LoVo (cell line): ENCODE measurements at places on chromosomes 6 and 20.

DNA sequence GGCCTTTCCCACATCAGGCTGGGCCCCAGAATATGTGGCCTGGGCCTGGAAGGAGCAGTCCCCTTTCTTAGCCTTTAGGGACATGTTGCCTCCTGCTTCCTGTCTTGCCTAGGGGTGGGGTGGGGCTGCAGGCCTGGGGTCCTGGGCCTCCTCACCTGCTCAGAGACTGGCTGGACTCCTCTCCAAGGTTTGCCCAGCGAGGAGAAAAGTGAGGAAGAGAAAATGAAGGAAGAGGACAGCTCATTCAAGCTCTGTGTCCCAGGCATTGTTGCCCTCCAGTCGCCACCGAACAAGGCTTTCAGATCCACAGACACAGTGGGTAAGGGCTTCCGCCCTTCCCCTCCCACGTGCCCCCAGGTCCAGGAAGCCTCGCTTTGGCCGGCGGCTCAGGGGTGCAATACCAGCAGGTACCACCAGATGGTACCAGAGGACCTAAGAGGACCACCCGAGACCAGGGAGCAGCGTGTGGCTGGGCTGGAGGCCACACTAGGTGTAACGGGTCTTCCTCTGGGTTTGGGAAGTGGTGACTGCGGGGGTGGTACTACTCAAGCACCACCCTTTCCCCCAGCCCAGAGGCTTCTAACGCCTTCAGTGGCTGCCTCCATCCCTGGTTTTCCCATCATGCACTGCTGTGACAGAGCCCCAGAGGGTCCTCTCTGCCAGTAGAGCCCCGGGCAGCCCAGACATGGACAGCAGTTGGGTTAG lies 5.5 kb upstream of the BAK1 start:
- peak; percentile 69 for DNase-seq

DNA sequence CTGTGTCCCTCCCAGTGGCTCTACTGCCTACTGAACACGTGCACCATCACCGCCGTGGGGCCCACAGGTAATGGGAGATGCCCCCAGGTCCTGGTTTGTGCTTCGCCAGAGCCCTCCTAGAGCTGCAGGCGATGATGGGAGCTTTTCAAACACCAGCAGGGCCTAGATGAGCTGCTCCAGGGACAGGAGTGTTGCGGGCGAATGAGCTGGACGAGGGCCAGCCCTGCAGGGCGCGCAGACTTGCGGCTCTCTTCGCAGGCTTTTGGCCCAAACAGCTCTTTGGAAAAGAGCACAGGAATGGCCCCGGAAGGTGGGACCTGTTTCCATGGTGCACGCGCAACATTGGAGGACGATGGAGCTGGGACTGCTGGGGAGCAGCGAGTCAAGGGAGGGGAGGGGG lies 409.3 kb upstream of the SULF2 start:
- DNase-seq = no peak

GRCh38 chr6:117425431-117426153 lies at the start of gene ROS1:
ROS1 (minus strand) TSS chr6:117425942; CDS start chr6:117425656, 286 bp downstream.
- DNase-seq = no peak

DNA sequence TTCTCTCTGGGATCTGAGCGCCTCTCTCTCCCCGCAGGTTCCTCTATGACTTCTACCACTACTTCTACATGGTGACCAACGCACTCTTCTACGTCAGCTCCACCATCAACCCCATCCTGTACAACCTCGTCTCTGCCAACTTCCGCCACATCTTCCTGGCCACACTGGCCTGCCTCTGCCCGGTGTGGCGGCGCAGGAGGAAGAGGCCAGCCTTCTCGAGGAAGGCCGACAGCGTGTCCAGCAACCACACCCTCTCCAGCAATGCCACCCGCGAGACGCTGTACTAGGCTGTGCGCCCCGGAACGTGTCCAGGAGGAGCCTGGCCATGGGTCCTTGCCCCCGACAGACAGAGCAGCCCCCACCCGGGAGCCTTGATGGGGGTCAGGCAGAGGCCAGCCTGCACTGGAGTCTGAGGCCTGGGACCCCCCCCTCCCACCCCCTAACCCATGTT lies 36.3 kb upstream of the MRGBP start:
- DNase-seq = no peak

- no peak for DNase-seq
Observed at GRCh38 chr6:21340573-21340972, 253.0 kb upstream of the SOX4 start.

- no peak for DNase-seq
Observed at GRCh38 chr20:23037017-23037481, 1.9 kb downstream of the SSTR4 start.

GRCh38 chr6:161536224-161536630 lies 262.4 kb upstream of the AGPAT4 start:
- DNase-seq = no peak

- DNase-seq = no peak
Observed at GRCh38 chr20:49559411-49560081, 8.4 kb downstream of the PTGIS start.

GRCh38 chr6:53043581-53043980 lies 21.6 kb upstream of the FBXO9 start:
- no peak for DNase-seq

- no peak for DNase-seq
Observed at GRCh38 chr6:23181356-23182110, 612.2 kb downstream of the HDGFL1 start.

GRCh38 chr6:12348530-12349511 lies 58.7 kb downstream of the EDN1 start:
- peak; percentile 92 for DNase-seq

GRCh38 chr20:63627751-63628245 lies 897 bp upstream of the GMEB2 start:
- DNase-seq = no peak

- DNase-seq = no peak
Observed at GRCh38 chr20:8375898-8376297, 243.8 kb downstream of the PLCB1 start.

DNA sequence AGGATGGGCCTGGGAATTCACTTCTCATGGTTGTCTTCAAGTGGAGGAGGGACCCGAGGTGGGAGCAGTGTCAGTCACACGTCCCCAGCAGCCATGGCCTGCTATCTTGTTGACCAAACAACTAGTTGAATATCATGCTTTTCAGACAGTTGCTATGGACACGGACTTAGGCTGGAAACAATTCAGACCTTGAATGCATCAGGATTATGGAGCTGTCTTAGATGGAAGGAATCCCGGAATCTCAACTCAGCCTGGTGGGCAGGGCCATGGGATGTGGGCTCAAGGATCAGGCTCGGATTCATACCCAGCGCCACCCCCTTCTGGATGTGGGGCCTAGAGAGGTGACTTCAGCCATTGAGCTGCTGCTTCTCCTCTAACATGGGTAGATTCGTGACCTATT lies 112.6 kb downstream of the DLGAP4 start:
- no peak for DNase-seq

DNA sequence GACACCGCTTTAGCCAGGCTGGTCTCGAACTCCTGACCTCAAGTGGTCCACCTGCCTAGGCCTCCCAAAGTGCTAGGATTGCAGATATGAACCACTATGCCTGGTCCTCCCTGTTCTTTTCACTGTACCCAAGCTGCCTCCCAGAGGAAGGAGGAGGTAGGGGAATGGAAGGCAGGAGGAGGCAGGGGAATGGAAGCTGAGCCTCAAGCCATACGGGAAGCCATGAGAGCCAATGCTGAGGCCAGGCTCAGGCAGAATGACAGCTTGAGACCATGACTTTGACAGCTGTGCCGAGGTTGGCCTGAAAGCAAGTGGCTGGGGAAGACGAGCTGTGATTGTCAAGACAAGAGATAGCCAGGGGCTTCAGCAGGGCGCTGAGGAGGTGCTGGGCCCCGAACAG lies 13.6 kb upstream of the ZNF335 start:
- DNase-seq = no peak

GRCh38 chr6:32073101-32073500 lies 34.9 kb downstream of the CYP21A2 start:
- DNase-seq = no peak

DNA sequence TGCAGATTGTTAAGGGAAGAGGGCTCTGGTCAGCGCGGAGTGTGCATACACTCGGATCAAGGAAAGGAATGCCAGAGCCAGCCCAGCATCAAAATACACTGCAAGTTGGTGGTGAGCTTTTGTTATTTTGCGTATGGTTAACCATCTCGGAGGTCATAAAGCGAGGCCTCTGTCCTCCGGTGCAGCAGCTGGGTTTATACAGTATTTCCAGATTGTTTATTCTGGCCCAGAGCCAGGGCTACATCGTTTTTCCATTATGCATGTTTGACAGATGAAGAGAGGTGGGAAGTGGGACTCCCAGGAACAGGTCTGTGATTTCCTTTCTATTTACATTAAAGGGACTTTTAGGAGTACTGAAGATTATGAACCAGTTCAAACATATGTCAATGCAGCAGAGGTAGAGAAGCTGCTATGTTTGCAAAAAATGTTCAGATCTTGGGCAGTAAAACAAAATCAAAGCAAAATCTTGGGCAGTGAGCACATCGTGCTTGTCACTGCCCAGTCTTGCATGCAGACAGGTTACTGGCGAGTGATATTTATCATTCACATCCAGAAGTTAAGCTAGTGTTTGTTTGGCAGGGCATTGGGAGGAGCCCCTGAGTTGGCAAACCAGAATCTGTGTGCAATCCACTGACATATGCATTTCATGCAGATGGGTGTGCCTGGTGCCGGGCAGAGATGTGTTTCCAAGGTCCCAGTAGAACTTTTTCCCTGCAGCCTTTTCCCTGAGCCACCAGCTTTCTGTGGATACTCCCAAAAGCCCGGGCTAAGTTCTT lies 256.3 kb upstream of the TAB2 start:
- no peak for DNase-seq

DNA sequence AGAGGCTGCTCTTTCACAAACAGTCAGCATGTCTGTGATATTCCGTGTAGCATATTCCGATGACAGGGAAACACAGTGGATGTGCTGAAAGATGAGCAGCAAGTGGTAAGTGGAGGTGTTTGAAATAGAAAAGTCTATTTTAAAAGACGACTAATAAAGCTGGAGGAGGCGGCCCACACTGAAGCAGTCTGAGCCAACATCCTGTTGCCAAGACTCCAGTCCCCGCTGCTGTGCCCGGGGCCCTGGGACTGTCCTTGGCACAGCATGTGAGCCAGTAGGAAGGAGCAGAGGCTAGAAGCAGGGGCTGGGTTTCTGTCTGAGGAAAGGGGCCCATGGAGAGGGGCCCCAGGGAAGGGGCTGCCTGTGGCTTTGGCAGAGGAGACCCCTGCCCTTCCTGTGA lies 351.5 kb upstream of the CHD6 start:
- no peak for DNase-seq

GRCh38 chr20:16714751-16715150 lies 15.1 kb upstream of the SNRPB2 start:
- no peak for DNase-seq

DNA sequence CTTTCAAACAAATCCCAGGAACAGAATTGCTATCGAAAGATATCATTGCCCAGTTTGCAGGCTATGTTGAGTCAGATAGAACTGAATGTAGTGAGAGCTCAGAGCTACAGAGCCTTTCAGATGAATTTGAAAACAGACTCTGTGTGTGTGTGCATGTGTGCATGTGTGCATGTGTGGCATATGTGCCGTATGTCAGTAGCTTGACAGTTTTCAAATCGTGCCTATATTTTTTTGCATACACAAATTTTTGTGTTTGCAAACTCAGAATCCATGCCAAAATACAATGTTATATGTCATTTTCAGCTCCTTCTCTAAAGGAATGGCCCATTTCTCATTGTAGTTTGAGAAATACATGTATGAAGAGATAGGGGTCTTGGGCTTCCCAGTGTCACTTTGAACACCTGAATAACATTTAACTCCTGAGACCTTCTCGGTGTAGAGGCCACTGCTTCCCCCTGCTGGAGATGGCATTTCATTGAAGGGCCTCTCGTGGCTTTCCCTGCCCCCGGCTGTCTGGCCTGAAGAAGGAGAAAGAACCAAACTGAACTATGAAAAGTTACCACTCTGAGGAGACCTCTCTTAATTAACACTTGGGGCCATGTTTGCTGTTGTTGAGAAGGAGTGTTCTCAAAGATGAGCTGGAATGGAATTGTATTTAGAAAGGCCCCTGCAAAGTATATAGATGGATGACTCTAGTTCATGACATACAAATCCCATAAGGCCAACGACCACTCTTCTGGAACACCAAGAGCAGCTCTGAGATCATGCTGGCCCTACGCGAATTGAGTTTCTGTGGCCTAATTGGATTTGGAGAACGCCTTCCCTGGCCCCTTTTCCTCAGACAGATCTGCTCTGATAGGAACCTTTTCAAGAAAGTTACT lies 58.7 kb downstream of the VAPB start:
- peak; percentile 15 for DNase-seq

GRCh38 chr20:2004171-2004570 lies 10.3 kb upstream of the PDYN start:
- no peak for DNase-seq

GRCh38 chr20:45097485-45098102 lies 3.3 kb downstream of the KCNS1 start:
- DNase-seq = no peak
